A549 treated with dexamethasone at 1 μM for 4 hours (cell line): ENCODE measurements at places on chromosomes 3 and 15. TPM values are rescaled to one million over a fixed set of nuclear protein-coding genes. Genes with fewer than 3 reads are reported as not detected.

ACAN gene
- 0.82 to 1.2 TPM (median 1.2 TPM) in 5 replicates for total RNA-seq

SPTSSB gene
- 0.04 to 0.06 TPM in 2 of 5 replicates, not detected in the others for total RNA-seq

CYP19A1 gene
- 0.19 to 0.71 TPM (median 0.30 TPM) in 5 replicates for total RNA-seq

SNX4 gene
- 22.6 to 29.3 TPM (median 27.3 TPM) in 5 replicates for total RNA-seq

GOLGA8G gene
- not detected in 5 replicates for total RNA-seq

PPM1L gene
- 0.27 to 0.90 TPM (median 0.65 TPM) in 5 replicates for total RNA-seq

GCNT3 gene
- 111 to 128 TPM (median 119 TPM) in 5 replicates for total RNA-seq

LCTL gene
- not detected in 5 replicates for total RNA-seq

LHFPL4 gene
- 0.06 to 0.21 TPM (median 0.08 TPM) in 5 replicates for total RNA-seq

SIDT1 gene
- total RNA-seq, result 0.29 to 0.53 TPM (median 0.49 TPM) in 5 replicates

TMEM87A gene
- 26.3 to 35.5 TPM (median 29.4 TPM) in 5 replicates for total RNA-seq

MUC13 gene
- 6.5 to 8.6 TPM (median 7.6 TPM) in 5 replicates for total RNA-seq

DNASE1L3 gene
- 0.10 to 0.15 TPM (median 0.11 TPM) in 4 of 5 replicates, not detected in the other for total RNA-seq

MED12L gene
- total RNA-seq, result 0.23 to 0.90 TPM (median 0.41 TPM) in 5 replicates

DUOXA2 gene
- not detected in 5 replicates for total RNA-seq

PTPRG gene
- 2.3 to 3.8 TPM (median 3.4 TPM) in 5 replicates for total RNA-seq

C3orf85 gene
- not detected in 5 replicates for total RNA-seq

INTS14 gene
- 41.4 to 44.0 TPM (median 43.7 TPM) in 5 replicates for total RNA-seq

IMPG2 gene
- total RNA-seq, result 0.01 TPM in 3 of 5 replicates, not detected in the others

SEC62 gene
- total RNA-seq, result 87.0 to 138 TPM (median 102 TPM) in 5 replicates

ZNF385D gene
- total RNA-seq, result not detected in 5 replicates

LDHAL6B gene
- total RNA-seq, result 0.05 TPM in 1 of 5 replicates, not detected in the others

SOX14 gene
- total RNA-seq, result not detected in 5 replicates

GPR176 gene
- 7.7 to 11.2 TPM (median 10.0 TPM) in 5 replicates for total RNA-seq

EPB42 gene
- not detected in 5 replicates for total RNA-seq

ANKUB1 gene
- not detected in 5 replicates for total RNA-seq

NEDD4 gene
- 96.6 to 132 TPM (median 115 TPM) in 5 replicates for total RNA-seq

ADGRG7 gene
- total RNA-seq, result not detected in 5 replicates

CORO2B gene
- 2.9 to 4.0 TPM (median 3.3 TPM) in 5 replicates for total RNA-seq

NAALADL2 gene
- 0.18 to 0.22 TPM in 2 of 5 replicates, not detected in the others for total RNA-seq

SCN11A gene
- not detected in 5 replicates for total RNA-seq

DUOX1 gene
- 0.02 to 0.04 TPM in 2 of 5 replicates, not detected in the others for total RNA-seq

DNAJC19 gene
- total RNA-seq, result 21.1 to 23.3 TPM (median 22.5 TPM) in 5 replicates

IP6K2 gene
- total RNA-seq, result 45.8 to 56.2 TPM (median 52.9 TPM) in 5 replicates

CCDC9B gene
- total RNA-seq, result 13.0 to 26.8 TPM (median 19.2 TPM) in 5 replicates

STX19 gene
- not detected in 5 replicates for total RNA-seq

ADAMTSL3 gene
- total RNA-seq, result 0.24 to 0.56 TPM (median 0.42 TPM) in 5 replicates

ST8SIA2 gene
- 0.31 to 0.47 TPM (median 0.40 TPM) in 5 replicates for total RNA-seq

GOLGA6L22 gene
- total RNA-seq, result not detected in 5 replicates
